ENCODE measurements at places on chromosomes 11 and 22. TPM values are rescaled to one million over a fixed set of nuclear protein-coding genes. Genes with fewer than 3 reads are reported as not detected.

- DNase-seq = no peak
Measured at GRCh38 chr11:73330569-73331093, 22.6 kb downstream of the ARHGEF17 start.

DNA sequence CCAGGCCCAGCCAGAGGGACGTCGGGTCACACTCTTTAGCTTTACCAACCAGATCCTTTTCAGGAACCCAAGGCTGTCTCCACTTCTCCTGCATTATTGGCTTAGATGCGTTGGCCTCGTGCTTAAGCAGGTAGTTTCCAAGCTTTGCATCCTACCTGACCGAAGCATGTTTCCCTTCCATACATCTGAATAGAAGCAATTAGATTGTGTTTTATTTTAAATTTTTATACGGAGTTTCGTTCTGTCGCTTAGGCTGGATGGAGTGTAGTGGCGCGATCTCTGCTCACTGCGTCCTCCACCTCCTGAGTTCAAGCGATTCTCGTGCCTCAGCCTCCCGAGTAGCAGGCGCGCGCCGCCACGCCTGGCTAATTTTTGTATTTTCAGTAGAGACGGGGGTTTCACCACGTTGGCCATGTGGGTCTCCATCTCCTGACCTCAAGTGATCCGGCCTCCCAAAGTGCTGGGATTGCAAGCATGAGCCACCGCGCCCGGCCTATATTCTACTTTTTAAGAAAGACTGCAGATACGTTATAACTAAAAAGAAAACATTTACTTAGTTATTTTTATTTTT lies 677 bp downstream of the DYNC2H1 start:
- no peak for DNase-seq

- DNase-seq = no peak
Measured at GRCh38 chr22:39907047-39907446, 6.2 kb downstream of the GRAP2 start.

DNA sequence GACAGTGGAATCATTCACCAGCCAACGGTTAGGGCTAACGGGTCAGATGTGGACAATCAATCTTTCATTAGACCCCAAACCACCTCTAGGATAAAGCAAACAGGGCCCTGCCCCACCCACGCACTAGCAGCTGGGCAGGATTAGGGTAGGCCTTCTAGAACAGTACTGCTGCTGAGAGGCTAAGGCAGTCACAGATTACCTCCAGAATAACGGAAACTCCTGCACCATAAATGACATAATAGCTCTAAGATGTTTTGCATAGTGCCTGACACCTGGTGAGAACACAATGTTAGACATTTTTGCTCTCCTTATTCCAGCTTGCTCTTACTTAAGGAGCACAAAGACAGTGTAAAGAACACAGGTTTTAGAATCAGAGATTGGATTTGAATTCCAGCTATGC lies 1.8 kb downstream of the SYTL2 start:
- DNase-seq = no peak

DNA sequence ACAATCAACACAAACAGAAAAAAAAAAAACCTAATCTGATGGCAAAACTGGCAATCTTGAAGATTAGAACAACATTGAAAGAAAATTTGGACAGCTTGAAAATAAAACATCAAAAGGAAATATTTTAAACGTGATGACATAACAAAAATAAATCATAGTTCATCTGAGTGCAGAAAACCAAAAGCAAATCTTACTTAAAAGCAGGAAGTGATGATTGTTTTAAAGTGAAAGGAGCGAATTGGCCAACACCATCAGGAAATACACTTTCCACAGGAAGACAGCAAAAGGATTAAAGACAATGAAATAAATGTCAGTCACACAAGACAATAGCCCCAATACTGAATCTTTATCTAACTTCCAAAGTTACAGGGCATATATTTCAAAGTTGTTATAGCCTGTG lies 696.5 kb upstream of the CHORDC1 start:
- no peak for DNase-seq

DNA sequence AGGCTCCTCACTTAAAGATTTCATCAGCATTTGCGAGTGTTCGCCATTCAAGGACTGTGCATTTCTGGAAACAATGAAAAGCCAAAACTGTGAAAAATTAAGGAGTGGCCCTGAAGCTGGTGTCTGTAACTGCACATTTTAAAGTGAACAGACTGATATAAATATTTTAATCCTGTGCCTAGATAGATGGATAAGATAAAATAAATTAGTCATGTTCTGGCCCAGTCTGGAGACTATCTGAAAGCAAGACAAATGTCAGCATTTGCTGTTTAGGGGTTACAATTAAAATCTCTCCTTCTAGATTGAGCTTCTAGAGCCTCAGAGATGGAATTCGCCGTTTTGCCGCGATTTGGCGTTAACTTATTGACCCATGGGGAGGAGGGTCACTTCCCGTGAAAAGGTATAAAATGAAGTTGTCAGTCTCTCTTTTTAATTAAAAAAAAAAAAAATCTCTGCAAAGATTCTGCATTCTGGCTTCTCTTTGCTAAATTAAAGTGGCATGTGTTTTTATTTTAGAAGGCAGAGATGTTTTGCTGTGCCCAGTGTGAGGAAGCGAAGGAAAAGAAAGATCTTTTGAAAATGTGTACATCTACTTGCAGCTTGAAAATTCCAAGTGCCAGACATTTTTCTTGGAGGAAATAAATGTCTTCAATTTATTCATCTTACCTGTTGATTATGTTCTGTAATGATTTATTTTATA lies 79.7 kb upstream of the WNT7B start:
- no peak for DNase-seq

- DNase-seq = no peak
Measured at GRCh38 chr11:93548679-93549319, 5.6 kb upstream of the SMCO4 start.

Gene ASCL2
- total RNA-seq = 5.1 TPM

Gene TYR
- not detected for total RNA-seq
